ENCODE measurements at places on chromosomes 6 and 20.

DNA sequence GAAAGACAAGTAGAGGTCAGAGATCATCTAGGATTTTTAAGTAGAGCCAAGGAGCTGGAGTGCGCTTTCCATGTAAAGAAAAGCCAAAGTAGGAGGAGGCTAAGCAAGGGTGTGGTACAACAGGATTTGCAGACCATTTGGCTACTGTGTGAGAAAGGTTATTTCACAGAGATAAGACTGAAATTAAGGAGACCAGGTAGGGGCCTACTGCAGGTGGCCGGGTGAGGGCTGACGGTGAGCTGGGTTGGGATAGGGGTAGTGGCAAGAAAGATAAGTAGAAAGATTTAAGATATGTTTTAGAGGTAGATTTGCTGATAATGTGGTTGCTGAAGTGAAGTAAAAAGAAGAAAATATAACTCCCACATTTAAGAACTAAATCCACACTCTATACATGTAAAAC, 3.8 kb downstream of the BLOC1S5 start:
- no peak for DNase-seq

DNA sequence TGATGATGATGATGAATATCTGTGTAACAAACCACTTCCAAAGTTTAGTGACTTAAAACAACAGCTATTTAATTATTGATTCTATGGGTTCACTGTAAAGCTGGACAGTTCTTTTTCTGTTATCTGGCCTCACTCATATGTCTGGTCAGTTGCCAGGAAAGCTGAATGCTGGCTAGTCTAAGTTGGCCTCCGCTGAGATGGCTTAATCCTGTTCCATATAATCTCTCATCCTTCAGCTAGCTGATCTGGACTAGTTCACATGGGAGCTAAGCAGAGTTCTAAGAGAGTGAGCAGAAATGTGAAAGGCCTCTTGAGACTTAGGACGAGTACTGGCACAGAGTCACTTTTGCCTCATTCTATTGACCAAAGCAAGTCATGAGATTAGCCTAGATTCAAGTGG, 334.7 kb upstream of the FLRT3 start:
- DNase-seq: no peak

DNA sequence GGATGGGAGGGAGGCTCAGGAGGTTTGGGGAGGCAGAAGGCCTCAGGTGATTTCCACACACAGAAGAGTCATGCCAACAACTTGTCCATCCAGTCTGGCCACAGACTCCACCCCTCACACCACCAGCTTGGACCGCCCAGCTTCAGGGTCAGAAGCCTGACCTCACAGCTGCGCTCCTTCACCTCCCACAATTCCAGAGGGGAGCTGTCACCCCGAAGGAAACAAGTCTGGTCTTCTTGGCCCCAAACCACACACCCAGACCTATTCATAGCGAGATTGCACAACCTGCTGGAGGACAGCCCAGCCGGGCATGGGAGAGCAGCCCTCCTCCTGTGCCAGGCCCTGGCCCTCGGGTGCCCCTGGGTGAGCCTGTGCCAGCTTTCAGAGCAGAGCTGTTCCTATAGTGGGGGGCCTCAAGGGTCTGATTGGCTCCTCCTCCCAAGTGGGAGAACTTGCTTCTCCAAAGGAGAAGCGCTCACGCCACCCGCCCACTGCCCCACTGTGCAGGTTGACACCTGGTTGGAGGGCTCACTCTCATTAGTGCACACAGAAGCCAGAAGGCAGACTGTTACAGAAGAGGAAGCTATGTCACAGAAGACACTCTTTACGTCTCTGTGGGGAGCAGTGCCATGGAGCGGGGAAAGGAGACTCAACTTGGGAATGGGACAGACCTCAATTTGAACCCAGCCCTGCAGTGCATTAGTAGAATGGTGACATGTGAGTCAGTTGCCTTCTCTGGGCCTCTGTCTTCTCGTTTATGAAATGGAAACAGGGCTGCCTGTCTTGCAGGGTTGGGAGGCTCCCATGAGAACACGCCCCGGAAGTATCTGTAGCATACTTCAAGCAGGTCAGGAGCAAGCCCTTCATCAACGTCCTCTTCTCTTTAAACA, 128.8 kb downstream of the FOXO3 start:
- DNase-seq: peak; percentile 88

GRCh38 chr6:10791673-10792072, 44.1 kb downstream of the TMEM14B start:
- DNase-seq: no peak

DNA sequence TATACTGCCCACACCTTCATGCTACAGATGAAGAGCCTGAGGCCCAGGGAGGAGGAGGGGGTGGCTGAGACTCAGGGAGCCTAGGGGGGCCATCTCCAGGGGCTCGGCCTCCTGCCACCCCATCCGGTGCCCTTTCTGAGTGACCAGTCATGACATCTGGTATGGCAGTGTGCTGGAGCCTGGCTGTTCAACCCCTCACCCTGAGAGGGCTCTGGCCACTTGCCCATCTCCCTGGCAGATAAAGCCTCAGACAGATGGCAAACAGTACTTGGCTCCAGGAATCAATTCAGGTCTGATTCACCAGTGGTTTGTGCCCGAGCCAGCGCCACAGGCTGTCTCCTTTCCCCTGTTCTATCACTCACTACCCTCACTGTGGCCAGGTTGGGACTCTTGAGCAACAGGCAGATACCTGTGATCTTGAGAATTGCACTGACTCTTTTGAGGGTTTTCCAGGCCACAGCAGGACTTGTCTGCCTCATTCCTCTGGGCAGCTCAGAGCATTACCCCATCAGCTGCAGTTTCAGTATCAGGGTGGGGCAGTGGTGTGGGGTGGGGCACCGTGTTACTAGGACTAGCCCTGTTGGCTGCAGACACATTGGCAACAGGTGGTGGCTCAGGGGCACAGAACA, 22.8 kb downstream of the SRSF3 start:
- peak; percentile 77 for DNase-seq

- no peak for DNase-seq
Measured at GRCh38 chr20:36969051-36969450, 17.5 kb upstream of the SAMHD1 start.

- peak; percentile 58 for DNase-seq
Measured at GRCh38 chr20:1897541-1897940, 2.3 kb downstream of the SIRPA start.

- DNase-seq: no peak
Measured at GRCh38 chr20:19750101-19750606, 7.9 kb upstream of the RIN2 start.
